Cardiac muscle cell (in vitro differentiated cells and primary cell): ENCODE measurements at places on chromosomes 3 and 15.

- DNase-seq, result no peak
Measured at GRCh38 chr3:16482770-16483531, 30.5 kb downstream of the RFTN1 start.

DNA sequence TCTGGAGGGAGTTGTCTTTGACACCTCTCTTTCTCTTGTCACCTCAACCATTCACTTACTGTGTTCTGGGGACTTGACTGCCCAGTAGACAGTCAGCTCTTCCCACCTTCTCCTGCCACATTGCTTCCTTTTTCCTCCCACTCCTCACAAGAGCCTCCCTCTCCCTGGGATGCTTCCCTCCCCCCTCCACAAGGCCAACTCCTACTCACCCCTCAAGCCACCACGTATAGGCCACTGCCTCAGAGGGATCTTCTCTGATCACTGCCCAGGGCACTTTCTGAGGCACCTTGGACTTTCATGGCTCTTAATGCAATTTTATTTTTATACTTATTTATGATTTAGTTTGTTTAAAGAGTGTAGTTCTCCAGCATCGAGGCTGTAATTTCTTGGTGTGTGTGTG is 23.2 kb downstream of the THSD4 start:
- no peak for DNase-seq

DNA sequence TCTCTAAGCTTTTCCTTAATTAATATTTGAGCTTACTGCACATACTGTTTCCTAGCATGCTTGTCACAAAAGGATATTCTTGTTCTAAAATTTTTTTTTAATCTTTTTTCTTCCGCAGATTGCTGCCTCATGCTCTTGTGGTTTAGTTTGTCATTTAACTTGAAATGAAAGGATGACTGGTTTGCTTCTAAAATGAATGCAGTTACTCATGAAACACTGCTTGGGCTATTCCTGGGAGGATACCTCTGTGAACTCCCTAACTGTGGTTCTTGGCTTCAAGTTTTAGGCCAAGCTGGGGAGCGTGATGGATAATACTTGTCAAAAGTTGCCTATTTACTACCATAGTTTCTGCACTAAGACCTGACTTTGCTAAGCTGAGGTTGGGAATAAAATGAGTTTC is 64.0 kb downstream of the USP13 start:
- no peak for DNase-seq

DNA sequence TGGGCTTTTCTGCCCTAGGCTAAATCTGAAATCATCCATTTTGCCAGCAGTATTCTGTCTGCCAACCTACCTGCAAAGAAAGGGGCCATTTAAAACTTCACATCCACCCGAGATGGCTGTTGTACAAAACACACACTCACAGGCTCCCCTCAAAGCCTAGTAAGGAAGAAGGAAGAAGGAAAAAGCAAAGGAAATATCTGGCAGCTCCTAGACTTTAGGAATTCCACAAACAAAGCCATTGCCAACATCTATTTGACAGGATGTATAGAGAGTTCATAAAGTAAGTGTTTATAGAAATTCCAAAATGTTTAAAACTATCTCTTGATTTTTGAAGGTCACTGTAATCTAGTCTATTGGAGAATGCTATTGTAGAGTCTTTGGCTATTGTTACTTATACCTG is 91.9 kb upstream of the THBS1 start:
- DNase-seq, result no peak

DNA sequence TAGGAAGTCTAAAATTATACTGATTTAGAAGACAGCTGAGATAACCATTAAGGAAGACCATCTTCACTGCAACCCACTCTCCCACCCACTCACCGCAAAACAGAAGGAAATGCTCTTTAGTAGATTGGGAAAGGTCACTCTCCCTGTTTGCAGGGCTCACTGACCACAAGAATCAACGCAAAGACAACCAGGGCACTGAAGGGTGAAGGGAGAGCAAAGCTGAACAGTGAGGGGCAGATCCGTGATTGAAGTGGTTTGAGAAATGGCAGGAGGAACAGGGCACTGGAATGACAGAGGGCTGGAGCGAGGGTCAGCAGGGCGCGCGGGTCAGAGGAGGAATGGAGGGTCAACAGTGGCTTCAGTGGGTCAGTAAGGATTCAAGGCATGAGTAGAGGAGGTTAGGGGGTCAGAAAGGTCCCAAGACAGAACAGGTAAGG is 520 bp downstream of the MESD start:
- peak; percentile 6 for DNase-seq

GRCh38 chr3:185365291-185366073 is 2.5 kb downstream of the MAP3K13 start:
- no peak for DNase-seq

DNA sequence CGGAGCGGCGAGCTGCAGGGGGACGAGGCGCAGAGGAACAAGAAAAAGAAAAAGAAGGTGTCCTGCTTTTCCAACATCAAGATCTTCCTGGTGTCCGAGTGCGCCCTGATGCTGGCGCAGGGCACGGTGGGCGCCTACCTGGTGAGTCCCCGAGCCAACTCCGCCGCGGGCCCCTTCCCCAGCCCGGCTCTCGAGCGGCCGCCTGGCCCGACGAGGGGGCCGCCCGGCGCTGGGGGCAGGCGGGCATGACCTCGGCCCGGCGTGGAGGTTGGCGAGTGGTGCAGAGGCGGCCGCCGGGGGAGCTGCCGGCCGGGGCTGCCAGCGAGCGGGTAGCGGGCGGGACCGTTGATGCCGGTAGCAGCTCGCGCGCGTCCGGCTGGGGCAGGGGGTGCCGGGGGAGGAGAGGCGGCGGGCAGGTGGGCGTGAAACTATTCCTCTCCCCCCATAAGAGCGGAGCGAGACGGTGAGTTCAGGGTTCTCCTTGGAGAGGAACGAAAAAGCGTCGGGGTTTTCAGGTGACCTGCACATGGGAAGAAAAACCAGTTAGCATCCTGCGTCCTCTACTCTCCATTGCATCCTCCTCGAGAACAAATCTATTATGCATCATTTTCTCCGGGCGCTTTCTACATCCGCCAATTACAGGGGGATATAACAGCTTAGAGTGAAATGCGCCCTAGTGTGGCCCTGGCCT is 585 bp downstream of the SLCO3A1 start:
- DNase-seq, result peak; percentile 73

DNA sequence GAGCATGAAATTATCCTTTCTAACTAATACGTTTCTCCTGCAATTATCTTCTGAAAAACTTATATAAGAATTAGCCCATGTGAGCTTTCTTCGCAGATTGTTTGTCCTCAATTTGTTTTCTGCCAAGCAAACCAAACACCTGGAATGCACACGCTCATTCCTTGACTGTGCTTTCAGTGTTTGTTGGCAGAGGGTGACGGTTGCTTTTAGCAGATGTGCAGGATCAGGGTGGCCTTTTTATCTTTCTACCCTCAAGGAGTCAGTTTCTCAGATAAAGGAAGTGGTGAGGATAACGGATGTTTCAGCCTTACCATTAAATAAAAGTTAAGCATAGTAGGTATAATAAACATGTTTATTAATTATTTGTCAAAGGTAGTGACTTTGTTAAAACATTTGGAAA is 15.2 kb downstream of the ARPP21 start:
- DNase-seq, result no peak

DNA sequence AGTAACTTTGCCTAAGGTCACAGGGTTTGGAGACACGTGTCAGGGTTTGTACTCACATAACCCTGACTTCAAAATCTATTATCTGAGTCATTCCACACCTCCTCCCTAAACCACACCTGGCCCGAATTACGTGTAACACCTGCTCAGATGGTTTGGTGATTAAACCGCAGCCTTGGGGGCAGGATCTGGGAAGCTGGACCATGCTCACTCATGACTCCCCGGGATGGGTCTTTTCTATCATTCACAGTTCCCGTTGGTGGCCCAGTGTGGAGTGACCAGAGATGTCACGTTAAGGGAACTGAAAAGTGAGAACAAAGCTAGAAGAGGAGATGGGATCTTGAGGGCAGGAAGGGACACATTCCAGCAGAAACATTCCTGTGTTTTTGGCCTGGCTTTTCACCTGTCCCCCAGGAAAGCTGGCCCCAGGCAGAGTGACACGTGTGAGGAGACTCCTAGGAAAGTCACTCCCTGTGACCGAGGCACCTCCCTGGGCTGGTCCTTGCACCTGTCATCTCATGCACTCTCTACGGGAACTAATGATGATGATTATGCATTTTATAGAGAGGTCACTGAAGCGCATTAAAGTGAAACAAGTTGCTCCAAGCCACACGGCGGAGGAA is 75.4 kb upstream of the POMGNT2 start:
- DNase-seq, result no peak

DNA sequence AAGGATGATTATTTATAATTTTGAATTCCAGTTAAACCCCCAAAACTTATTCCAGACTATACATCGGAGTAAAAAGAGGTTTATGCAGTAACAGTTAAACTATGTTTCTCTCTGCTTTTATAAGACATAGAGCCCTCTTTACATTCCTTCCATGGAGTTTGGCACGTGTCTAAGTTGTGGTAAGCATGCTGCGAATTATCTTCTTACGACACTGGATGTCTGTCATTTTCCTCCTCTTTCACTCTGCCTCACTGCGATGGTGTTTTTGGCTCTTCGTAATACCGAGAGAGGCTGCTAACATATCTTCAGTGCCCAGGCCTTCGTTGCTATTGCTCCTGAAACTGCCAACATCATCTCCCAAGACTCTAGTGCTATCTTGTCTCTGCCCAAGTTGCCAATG is 83.9 kb upstream of the TGFBR2 start:
- DNase-seq, result no peak

DNA sequence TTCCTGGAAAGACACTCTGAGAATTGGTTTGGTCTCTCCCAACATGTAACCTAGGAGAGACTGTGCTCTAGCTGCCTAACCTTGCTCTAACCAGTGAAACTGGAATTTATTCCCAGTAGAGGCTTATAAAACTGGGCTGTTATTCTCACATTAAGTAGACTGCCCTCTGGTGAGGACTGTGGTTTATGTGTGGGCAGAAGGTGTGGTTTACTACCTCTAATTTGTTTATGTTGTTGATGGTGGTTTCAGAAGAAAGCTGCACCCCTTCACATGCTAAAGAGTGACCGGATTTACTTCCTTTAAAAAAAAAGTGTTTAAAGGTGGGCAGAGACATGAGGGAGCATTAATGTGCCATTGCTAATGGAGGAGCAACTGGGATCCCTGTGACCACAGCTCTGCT is 273.2 kb downstream of the MECOM start:
- no peak for DNase-seq

- no peak for DNase-seq
Measured at GRCh38 chr3:171059978-171060377, 33.5 kb upstream of the SLC2A2 start.

- no peak for DNase-seq
Measured at GRCh38 chr3:72830452-72831223, 17.6 kb downstream of the SHQ1 start.

DNA sequence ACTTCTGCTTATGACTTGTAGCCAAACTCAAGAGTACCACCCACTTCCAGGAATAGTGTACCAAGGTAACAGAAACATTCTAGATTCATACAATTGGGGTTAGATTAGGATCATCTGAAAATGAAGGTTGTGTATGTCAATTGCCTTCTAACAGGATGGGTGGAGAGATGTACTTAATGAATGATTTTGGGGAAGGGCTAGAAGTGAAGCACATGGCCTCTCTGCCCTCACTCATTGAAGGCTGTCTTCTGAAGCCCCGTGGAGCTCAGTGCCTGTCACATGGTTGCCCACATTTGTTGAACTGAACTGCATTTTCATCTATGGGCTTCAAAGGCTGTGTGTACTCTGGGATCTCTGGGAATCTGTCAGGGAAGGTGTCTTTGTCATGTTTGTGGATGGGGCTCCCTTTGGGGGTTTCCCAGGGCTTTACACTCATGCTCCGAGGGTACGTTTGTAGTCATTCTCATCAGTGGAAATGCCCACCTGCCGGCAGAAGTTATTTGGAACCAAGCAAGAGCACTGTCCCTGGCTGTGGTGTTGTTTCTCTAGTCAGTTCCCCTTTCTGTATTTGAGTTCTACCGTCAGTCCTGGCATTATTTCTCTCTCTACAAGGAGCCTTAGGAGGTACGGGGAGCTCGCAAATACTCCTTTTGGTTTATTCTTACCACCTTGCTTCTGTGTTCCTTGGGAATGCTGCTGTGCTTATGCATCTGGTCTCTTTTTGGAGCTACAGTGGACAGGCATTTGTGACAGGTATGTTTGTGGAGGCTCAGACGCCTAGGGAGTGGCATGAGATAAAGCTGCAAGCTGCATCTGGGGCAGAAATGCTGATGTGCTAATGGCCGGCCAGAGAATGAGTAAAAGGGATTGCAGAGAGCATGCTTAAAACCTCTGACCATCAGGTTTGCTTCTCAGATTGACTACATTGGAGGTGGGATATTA is 22.4 kb downstream of the CD86 start:
- no peak for DNase-seq

- peak; percentile 87 for DNase-seq
Measured at GRCh38 chr15:92599394-92599970, 56.1 kb downstream of the FAM174B start.

DNA sequence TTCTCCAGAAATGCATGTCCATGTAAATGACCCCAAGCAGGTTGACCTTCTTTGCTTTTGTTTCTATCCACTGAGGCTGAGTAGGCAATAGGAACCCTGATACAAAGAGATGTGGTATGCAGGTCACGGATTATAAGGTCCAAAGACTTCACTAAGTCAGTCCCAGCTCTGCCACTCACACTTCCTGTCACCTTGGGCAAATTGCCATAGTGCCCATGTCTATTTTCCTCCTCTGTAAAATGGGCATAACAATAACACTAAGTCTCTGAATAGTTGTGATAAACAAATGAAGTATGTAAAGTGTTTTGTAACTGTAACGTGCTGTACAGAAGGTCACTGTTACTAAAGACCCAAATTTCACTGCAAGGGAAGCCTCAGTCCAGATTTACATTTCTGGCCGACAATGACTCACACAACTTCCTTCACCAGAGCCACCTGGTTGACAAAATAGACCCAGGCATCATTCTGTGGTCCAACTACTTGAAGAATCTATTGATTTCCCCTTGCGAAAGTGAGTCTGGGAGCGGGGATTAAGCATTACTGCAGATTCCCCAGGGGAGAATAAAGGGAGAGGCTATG is 175.4 kb upstream of the LPP start:
- DNase-seq, result no peak

DNA sequence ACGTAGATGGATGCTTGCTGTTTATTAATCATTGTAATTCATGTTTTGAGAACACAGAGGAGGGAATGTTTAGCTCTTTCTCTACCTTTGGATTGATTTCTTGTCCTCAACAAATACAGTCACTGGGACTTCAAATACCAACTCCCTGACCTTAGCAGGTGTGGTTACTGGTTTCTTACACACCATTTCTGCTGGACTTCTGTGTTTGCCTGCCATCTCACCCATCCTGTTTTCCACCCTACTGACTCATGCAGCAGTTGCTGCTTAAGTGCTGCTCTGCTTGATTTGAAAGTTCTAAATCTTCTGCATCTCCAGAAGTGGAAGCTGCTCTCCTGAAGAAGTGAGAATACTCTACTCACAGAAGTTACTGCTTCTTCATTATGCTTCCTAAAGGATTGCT is 170.3 kb downstream of the ZPLD1 start:
- DNase-seq, result no peak

GRCh38 chr3:82461049-82461889 is 699.8 kb upstream of the GBE1 start:
- no peak for DNase-seq

GRCh38 chr3:193134856-193135255 is 106.2 kb upstream of the PLAAT1 start:
- DNase-seq, result peak; percentile 45
